CD14-positive monocyte (primary cell): ENCODE measurements at places on chromosomes 12 and 14.
A peak's percentile ranks its signal among the peaks of the same experiment; 100 is the strongest.

GRCh38 chr12:131829356-131829747, 1.2 kb downstream of the MMP17 start:
- peak overlapping the region; percentile 94 for H3K4me3 ChIP-seq
- peaks cover 38% of the 10 kb centered on the region for H3K4me1 ChIP-seq
- H3K27ac ChIP-seq = peak overlapping the region; percentile 72
- H3K36me3 ChIP-seq = no peaks in the 10 kb centered on the region
- no peaks in the 10 kb centered on the region for H3K27me3 ChIP-seq
- DNase-seq = peak; percentile 48

GRCh38 chr14:89652352-89652751, 235.3 kb upstream of the FOXN3 start:
- no peaks in the 10 kb centered on the region for H3K27me3 ChIP-seq
- no peaks in the 10 kb centered on the region for H3K36me3 ChIP-seq
- H3K4me1 ChIP-seq = peaks cover 5% of the 10 kb centered on the region
- no peak overlapping the region for H3K27ac ChIP-seq
- DNase-seq = no peak

DNA sequence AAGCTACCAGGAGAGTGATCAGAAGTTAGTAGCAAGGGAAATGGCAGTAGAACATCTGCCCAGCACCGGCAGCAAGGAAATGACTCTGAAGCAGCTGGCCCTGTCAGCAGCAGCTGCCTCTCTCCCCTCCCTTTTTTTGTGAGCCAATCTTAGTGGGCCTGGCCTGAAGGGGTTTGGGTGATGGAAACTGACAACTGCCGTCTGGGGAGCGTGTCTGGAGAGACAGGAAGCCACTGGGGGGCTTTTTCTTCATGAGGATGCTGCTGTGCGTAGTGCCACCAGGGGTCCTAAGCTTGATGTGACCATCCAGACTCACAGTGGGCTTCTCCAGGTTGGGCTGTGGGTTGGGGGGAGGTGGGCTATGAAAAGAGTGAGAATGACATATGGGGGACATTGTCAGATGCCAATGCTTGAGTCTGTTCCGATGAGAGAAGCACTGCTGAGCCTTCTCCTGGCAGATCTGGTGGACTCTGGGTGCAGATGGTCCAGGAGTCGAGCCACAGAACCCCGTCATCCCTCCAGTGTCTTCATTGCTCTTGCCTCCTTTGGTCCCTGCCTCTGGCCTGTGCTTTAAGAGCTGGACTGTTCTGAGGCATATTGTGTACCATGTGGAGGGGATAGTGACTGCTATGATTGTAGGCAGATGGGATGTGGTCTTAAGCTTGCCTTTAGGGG, 87.6 kb upstream of the HIF1A start:
- peaks cover 17% of the 10 kb centered on the region for H3K4me1 ChIP-seq
- no peaks in the 10 kb centered on the region for H3K27me3 ChIP-seq
- H3K36me3 ChIP-seq = no peaks in the 10 kb centered on the region
- no peak overlapping the region for H3K4me3 ChIP-seq
- no peak overlapping the region for H3K27ac ChIP-seq
- DNase-seq = no peak

- H3K36me3 ChIP-seq = no peaks in the 10 kb centered on the region
- no peak overlapping the region for H3K27ac ChIP-seq
- H3K27me3 ChIP-seq = no peaks in the 10 kb centered on the region
These were observed 40.1 kb upstream of the EVL start for GRCh38 chr14:100025111-100025510.

- no peak for DNase-seq
- H3K4me3 ChIP-seq = no peak overlapping the region
- no peak overlapping the region for H3K27ac ChIP-seq
- H3K36me3 ChIP-seq = peaks cover 4% of the 10 kb centered on the region
- peaks cover 17% of the 10 kb centered on the region for H3K4me1 ChIP-seq
These were observed 2.3 kb downstream of the TULP3 start for GRCh38 chr12:2893007-2893406.

DNA sequence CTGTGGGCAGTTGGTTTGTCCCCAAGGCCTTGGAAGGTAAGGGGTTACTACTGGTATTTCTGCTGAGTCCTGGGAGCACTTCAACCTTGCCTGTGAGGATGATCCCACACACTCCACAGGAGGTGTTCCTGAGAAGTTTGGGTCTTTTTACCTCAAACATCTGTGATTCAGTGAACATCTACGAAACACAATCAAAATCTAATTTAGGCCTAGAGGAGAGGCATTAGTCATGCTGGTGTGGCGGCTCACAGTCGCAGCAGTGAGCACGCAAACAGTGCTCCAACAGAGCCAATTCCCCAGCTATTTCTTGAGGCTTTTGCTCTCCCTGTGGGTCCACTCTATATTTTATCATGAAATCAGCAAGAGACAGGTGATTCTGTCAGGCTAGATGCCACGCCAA, 107.6 kb downstream of the APAF1 start:
- no peak overlapping the region for H3K4me3 ChIP-seq
- no peaks in the 10 kb centered on the region for H3K36me3 ChIP-seq
- H3K27me3 ChIP-seq = peaks cover under 1% of the 10 kb centered on the region
- no peak for DNase-seq
- no peak overlapping the region for H3K27ac ChIP-seq
- H3K4me1 ChIP-seq = no peaks in the 10 kb centered on the region

DNA sequence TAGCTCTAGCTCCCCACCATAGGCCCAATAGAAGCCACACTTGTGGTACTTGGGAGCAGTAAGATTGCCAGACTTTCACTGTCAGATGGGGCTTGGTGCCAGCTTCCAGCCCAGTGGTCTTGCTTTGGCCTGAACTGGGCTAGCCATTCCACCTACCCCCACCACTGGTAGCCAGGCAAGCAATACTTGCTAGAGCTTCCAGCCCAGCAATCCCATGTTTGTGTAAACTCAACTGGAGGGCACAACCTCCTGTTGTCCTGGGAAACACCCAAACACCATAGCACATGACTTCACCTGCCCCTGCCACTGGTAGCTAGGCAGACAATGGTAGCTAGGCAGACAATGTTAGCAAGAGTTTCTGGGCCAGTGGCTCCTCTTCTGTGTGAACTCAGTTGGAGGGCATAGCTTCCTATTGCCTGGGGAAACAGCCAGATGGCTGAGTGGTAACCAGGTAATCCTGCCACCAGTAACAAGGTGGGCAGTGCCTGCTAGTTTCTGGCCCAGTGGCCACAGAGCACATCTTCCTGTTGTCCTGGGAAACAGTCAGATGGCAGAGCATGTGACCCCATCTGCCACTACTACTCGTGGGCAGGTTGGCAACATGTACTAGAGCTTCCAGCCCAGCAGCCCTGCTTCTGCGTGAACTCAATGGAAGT, 5.6 kb upstream of the OR6C76 start:
- no peaks in the 10 kb centered on the region for H3K36me3 ChIP-seq
- no peak for DNase-seq
- H3K27ac ChIP-seq = no peak overlapping the region
- H3K4me1 ChIP-seq = no peaks in the 10 kb centered on the region
- no peaks in the 10 kb centered on the region for H3K27me3 ChIP-seq
- H3K4me3 ChIP-seq = no peak overlapping the region

DNA sequence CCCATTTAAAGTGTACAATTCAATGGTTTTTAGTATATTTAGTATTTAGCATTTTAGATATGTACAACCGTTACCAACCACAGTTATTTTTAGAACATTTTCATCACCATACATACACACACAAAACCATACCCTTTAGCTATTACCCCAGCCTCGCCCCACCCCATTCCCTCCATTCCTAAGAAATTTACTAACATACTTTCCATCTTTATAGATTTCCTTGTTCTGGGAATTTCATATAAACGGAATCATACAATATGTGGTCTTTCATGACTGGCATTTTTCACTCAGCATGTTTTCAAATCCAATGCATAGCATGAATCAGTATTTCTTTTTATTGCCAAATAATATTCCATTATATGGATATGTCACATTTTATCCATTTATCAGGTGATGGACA, 101.5 kb downstream of the TAOK3 start:
- no peaks in the 10 kb centered on the region for H3K4me1 ChIP-seq
- no peaks in the 10 kb centered on the region for H3K27me3 ChIP-seq
- no peak overlapping the region for H3K27ac ChIP-seq
- H3K4me3 ChIP-seq = no peak overlapping the region
- peaks cover 5% of the 10 kb centered on the region for H3K36me3 ChIP-seq

- H3K4me1 ChIP-seq = peaks cover 42% of the 10 kb centered on the region
These were observed 8.9 kb downstream of the GPR65 start for GRCh38 chr14:88013750-88014349.

DNA sequence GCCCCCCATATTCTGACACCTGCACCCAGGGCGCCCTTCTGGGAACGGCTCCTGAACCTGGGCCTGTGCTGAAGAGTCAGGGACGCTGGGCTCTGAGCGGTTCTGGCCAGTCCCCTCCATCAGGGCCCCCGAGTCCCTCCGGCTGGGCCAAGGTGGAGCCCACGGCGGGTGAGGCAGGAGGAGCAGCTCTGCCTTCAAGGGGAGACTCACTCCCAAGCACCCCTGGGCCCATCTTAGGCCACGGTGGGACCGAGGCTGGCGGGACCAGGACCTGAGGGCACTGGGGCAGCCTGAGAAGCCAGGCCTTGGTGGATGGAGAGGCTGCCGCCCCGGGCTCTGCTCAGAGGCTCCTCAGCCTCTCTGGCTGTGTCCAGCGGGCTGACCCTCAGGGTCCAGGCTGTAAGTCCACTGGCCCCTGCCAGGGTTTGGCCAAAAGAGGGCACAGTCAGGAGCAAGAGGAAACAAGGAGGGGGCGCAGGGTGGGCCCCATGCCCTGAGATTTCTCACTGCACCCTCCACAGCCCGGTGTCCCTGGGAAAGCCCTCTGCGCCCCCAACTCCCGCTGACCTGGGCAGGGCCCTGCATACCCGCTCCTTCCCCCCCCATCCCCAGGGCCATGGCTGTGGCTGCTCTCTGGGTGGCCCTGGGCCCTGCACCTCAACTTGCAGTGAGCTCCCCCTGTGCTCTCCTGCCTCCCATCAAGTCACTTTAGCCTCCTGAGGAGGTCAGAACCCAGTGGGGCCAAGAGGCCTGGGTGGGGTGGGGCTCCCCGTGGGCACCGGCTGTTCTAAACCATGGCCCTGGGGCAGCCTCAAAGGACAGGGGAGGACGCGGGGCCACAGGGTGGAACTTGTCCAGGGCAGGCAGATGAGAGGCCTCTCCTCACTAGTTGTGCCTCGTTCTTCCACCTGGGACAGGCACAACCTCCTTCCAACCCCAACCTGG, 266.4 kb upstream of the SFSWAP start:
- H3K4me3 ChIP-seq = no peak overlapping the region
- no peaks in the 10 kb centered on the region for H3K4me1 ChIP-seq
- no peak for DNase-seq
- H3K27ac ChIP-seq = no peak overlapping the region
- H3K36me3 ChIP-seq = no peaks in the 10 kb centered on the region

DNA sequence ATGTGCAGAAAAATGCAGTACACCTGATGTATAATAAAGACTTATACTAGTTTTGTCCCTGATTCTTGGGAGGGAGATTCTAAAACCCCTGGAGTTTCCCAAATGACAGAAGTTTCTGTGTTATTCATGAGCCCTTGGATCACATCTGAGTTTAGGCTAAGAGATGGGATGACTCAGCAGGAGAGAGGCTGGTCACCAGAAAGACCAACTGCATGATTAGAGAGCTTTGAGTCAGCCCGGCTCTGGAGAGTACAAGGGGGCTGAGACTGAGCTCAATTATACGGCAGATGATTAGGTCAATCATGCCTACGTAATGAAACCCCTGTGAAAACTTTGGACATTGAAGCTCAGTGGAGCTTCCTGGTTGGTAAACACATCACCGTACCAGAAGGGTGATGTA, 174.2 kb downstream of the SSPN start:
- no peaks in the 10 kb centered on the region for H3K36me3 ChIP-seq
- no peak for DNase-seq
- H3K4me3 ChIP-seq = no peak overlapping the region
- H3K4me1 ChIP-seq = no peaks in the 10 kb centered on the region
- no peak overlapping the region for H3K27ac ChIP-seq

DNA sequence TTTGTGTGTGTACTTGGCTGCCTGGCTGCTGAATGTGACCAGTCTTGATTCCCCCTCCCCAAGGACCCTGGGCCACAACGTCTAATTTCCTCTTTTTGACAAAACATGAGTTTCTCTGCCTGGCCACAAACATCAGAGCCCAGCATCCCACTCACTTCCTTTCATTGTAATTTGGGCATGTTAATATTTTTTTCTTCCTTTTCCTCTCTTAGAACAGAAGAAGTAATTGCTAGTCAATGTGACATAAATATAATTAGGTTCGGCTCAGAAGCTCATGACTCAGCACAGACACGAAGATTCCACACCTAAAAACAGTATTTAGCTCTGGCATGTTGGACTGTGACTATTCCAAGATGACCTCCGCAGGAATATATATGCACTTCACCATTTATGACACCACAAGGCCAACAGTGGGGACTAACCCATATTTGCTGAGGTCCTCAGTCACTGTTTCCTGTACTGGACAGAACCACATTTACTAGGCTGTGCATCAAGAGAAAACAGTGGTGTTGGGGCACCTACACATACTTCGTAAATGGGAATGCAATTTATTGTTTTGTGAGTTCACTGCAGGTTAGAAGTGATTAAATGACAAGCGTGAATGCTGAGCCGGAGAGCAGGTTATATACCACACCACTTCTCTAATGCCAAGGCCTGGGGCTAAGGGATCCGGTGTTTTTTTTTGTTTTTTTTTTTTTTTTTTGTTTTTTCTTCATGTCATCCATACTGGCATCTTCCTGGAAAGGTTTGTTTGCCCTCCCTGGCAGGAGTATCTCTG, 4.2 kb downstream of the GSG1 start:
- H3K4me1 ChIP-seq = peaks cover 59% of the 10 kb centered on the region
- peak overlapping the region; percentile 94 for H3K27ac ChIP-seq
- peak; percentile 89 for DNase-seq
- no peak overlapping the region for H3K4me3 ChIP-seq
- H3K27me3 ChIP-seq = no peaks in the 10 kb centered on the region

DNA sequence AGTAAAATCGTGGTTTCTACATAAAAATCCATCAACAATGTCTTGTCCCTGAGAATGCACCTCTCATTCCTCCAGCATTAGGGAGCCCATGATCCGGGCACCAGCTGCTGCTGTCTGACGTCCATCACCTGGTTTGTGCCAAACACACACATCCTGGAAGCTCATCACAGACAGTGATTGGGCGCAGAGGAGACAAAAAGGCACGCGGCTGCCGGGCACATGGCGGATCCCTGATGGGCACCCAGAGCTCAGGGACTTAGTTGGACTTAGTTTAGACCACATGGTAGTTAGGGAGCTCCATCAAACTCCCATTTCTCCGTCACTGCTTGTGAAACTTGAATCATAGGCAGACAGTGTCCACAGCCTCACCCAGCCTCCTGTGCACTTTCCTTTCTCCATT, 1059.3 kb downstream of the TMEM121 start:
- H3K27me3 ChIP-seq = no peaks in the 10 kb centered on the region
- no peaks in the 10 kb centered on the region for H3K4me1 ChIP-seq
- no peak overlapping the region for H3K27ac ChIP-seq
- no peaks in the 10 kb centered on the region for H3K36me3 ChIP-seq
- no peak for DNase-seq

DNA sequence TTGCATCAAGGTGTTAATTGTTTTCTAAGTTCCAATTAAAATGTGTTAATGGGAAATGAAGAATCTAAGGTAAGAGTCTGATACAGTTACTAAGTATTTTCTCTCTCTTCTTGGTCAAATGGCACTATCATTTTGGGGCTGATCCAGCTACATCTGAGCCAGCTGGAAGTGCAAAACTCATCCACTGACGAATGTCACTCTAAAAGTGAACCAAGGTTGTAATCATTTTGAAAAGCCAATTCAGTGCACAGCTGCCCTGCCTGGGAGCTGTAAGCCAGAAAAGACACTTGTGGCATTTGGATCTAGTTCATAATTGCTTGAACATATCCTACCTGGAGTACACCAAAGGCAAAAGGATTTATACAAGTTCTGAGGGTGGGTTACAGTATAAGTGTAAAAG, 1011.3 kb downstream of the AACS start:
- no peaks in the 10 kb centered on the region for H3K4me1 ChIP-seq
- no peaks in the 10 kb centered on the region for H3K27me3 ChIP-seq
- H3K36me3 ChIP-seq = no peaks in the 10 kb centered on the region
